ENCODE measurements at places on chromosomes 2 and 18.

DNA sequence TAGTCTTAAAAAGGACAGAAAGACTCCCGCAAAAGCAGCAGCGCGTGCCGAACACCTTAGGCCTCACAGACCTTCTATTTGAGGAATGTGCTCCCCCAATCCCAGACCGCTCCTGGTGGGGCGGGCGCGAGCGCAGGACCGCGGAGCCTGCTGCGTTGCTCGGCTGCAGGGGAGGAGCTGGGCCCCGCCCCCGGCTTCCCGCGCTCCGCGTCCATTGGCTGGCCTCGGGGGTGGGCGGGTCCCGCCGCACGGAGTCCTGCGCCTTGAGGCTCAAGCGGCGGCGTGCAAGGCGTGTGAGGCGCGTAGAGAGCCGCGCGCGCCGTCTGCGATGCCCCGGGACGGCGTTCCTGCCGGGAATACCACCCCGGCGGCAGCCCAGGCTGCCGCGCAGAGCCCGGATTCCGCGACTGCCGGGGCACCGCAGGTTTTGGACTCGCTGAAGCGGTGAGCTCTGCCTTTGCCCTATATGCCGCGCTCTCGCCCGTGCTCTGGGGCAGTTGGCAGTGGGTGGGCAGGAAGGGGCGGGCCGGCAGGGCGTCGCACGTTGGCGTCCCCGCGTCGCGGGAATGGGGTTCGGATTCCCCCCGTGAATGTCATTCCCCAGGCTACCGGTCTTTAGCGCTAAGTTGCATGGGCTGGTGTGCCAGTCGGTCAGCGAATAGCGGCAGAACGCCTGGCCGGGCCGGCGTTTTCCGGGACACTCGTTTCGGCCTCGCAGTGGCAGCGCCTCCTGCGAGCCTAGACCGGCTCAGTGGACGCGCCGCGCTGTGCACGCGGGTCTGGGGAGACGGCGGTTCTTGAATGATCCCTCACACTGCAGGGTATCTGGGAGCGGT is 49.6 kb upstream of the PAIP2B start:
- DNase-seq: no peak

DNA sequence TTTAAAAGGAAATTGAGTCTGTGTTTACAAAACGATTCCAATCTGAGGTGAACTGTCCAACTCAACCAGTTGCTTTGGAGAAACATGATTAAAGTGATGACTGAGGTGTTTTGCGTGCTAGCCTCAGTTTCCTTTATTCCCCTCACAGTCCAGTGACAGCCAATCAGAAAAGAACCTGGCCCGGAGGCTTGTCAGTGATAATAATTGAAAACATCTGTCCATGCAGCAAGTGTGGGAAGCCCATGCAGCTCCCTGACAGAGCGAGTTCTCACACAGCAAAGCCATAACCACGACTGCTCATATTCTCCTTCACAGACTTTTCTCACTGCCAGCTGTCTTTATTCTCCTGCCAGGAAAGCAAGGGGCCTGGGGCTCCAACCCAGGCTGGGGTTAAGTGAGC is 613.4 kb downstream of the ARHGAP15 start:
- DNase-seq: no peak

- DNase-seq: no peak
Observed at GRCh38 chr18:31738460-31739407, 21.9 kb downstream of the SLC25A52 start.

GRCh38 chr2:23498943-23499342 is 114.0 kb downstream of the KLHL29 start:
- no peak for DNase-seq

- no peak for DNase-seq
Observed at GRCh38 chr2:42764096-42764495, at the start of gene OXER1. OXER1 (minus strand) TSS chr2:42764135; CDS start chr2:42764062, 73 bp downstream.

- no peak for DNase-seq
Observed at GRCh38 chr2:74767618-74768017, 66.3 kb upstream of the HK2 start.

DNA sequence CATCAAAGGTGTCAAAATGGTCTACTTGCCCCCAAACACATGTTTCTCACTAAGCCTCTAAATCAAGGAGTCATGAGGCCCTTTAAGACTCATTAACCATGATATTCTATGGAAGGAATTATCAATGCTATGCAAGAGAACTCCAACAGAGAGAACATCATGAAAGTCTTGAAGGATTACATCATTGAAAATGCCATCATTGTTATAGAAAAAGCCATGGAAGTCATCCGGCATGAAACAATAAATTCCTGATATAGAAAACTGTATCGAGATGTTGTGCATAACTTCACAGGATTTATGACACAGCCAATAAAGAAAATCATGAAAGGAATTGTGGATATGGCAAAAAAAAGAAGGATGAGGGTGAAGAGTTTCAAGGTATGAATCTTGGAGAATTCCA is 1363.6 kb upstream of the CDH2 start:
- DNase-seq: no peak

DNA sequence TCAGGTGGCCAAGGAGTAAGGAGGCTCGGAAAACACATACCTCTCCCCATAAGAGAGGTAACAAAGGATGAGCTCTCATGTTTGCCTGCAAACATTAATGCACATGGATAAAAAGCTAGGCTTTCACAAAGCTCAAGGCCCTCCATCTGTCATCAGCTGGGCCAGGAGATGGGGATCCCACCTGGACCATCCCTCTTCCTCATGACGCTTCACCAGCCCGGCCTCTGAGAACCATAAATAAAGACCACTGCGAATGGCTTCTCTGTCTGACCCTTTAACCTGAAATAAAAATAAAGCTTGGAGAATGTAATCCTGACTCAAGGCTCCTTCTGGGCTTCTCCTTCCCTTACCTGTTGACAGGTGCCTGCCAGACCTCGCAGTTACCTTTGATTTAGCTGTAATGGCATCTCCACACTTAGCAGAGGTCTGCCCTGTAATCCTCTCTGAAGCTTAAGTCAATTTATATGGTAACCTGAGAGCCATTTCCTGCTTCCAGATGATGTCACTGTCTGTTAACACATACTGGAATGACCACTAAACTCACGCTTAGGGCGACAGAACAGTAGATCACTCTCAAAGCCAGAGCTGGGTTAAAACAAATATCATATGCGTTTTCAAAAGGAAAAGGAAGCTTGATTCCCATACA is 29.3 kb upstream of the FOXI3 start:
- DNase-seq: no peak

DNA sequence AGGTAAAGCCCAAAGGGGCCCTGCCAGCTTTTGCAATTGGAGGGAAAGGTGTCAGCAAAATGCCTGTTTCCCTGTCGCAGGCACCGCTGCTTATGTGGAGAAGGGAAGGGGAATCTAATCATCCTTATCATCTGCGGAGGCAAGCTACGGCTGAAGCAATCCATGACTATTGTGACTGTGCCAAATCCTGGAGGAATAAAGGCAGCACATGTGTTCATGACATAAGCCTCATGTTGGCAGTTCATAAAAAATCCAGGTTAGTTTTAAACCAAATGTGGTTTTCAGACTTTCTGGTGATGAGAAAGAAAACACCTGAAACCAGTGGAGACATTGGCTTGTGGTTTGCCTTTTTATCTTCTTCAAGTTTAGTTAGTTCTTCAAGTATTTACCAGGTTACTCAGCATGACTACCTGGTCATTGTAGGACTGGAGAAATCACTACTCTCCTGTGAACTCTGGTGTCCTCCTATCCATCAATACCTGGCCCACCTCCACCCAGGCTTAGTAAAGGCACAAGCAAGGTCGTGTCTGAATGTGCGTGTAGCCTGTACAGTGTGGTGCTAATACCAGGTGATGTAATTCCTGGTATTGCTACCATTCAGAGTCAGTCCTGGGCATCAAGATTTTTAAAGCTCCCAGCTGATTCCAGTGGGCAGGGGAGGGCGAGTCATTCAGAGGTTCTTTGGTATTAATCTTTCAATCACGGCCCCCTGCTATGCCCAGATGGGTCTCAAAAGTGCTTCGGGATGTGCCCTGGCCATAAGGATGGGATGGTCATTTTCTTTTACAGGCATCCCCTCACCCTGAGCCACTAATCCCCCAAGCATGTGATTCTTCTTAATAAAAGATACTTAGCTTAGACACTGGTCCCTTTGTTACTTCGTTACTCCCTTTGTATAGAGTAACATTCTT is 96.8 kb downstream of the TGFA start:
- DNase-seq: no peak

DNA sequence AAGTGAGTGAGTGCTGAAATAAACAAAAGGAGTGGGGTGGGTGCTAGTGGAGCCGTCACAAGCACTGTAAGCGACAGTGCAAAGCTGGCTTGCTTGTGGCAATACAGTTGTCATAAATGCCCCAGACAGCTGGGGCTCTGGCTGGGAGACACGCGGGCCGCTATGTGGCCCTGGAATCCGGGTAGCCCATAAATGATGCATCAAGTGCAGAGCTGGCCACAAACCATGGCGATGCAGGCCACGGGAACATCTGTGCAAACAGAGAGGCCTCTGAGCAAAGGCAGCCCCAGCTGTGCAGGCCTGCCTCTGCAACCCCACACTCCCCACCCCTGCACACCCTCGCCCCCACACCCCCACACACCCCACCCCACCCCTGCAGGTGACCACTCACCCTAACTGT is 349.2 kb upstream of the ID2 start:
- no peak for DNase-seq

- DNase-seq: no peak
Observed at GRCh38 chr2:177466337-177467195, 74.0 kb downstream of the AGPS start.

GRCh38 chr2:109454765-109455394 is 158.9 kb downstream of the SEPTIN10 start:
- no peak for DNase-seq

GRCh38 chr2:68742626-68743415 is 8.2 kb downstream of the ARHGAP25 start:
- DNase-seq: no peak

DNA sequence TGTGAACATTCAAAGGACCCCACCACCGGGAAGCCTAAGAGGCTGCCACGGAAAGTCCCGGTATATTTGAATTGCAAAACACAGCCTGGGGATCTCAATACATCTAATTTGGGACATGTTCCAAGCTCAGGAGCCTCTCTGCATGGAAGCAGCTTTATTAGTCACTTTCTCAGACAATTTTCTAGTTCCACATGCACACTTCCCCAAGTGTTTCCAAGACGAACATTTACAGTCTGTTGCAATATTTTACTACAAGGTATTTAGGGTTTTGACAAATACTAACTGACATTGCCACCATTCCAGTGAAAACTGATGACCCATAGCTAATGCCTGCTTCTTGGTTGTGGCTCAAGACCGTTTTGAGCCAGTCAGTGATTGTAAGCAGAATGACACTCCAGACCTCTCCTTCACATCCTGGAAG is 145.3 kb downstream of the NCKAP5 start:
- peak; percentile 79 for DNase-seq

- DNase-seq: no peak
Observed at GRCh38 chr2:241072553-241073165, 29.4 kb downstream of the MTERF4 start.

- DNase-seq: no peak
Observed at GRCh38 chr2:215536510-215536909, 100.6 kb upstream of the FN1 start.

- no peak for DNase-seq
Observed at GRCh38 chr18:26909599-26910290, 44.2 kb upstream of the AQP4 start.

- DNase-seq: no peak
Observed at GRCh38 chr2:188813857-188814256, 160.3 kb upstream of the COL3A1 start.

- DNase-seq: no peak
Observed at GRCh38 chr2:28835781-28836180, 25.1 kb downstream of the SPDYA start.

DNA sequence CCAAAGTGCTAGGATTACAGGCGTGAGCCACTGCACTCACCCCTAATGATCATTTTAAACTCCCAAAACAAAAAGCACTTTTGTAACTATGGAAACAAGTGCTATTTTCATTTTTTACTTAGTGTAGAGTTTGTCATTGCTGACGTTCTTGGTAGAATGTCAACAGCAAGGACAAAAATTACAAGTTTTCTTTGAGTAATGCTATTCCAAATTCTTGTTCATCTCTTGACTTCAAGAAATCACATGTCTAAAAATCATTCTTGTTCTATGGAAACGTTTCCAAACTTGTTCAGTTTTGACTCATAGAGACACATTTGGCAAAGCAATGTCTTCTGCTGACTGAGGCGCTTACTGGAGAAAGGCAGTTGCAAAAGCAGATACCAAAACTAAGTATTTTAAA is 82.6 kb downstream of the MBP start:
- no peak for DNase-seq

GRCh38 chr2:238250896-238251295 is 11.1 kb upstream of the HES6 start:
- no peak for DNase-seq

DNA sequence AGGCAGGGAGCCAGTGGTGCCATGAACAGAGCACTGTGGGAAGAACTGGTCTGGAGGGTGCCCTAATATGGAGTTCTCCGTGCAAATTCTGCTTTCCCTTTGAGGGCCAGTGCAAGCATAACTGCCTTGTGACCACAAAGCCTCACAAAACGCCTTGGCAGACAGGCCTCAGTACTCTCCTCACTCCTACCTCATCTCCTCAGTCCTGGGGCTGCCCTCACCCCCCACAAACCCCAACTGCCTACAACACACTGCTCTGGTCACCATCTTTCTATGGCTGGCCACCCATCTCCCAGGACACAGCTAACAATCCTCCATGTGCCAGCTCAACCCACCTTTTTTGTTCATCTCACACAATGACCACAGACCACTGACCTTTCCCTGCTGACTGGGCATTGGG is 8.9 kb downstream of the COX5B start:
- no peak for DNase-seq

DNA sequence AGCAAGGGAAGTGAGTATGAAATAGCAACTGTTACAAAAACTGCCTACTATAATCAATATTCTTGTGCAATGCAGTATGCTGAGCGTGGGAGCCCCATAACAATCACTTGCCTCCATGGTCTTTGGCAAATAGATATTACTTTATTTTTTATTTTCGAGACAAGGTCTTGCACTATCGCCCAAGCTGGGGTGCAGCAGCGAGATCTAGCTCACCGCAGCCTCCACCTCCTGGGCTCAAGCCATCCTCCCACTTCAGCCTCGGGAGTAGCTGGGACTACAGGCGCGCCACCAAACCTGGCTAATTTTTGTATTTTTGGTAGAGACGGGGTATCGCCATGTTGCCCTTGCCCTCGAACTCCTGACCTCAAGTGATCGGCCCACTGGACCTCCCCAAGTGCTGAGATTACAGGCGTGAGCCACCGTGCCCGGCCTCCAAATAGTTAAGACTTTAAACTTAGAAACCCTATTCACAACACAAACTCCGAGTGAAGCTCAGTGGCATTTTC is 1.2 kb upstream of the CCNT2 start:
- DNase-seq: no peak

- DNase-seq: no peak
Observed at GRCh38 chr2:145631561-145631960, 1111.6 kb upstream of the ZEB2 start.

GRCh38 chr2:167115541-167115940 is 227.3 kb downstream of the XIRP2 start:
- no peak for DNase-seq
